ENCODE measurements at places on chromosomes 7 and 10.

DNA sequence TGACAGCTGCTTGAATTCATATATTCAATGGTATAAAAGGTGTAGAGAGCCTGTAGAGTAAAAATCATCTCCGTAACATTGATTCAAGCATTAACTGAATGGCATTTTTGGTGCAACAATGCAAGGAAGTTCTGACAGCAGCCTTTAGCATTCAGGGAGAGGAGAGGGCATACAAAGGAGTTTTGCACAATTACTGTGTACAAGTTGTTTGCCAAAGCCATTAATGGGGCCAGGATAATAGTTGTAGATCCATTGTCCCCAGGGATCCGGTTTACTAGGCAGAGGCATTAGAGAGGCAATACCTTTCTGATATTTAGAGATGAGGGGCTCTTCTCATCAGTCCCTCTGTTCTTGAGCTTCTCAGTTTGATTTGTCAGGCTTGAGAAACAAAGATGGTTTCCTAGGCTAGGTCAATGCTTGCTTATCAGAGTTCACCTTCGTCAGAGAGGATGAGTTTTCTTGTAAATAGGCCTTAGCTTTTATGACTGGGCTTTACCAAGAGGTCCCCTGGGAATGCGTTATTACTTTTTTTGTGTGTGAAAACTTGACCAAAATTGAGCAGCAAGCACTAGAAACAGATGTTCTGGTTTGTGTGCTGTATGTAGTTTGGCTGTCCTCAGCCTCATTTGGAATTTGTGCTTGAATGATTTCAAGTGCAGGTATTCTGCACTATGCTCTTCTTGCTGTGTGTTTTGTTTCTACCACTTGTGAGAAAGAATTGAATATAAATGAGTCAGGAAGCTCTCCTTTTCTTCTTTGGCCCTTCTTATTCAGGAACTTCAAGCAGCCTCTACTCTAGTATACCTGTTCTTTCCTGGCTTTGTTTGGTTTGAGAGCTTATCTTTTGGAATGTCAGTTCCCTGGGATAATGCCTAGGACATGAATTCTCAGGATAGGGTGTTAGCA lies 32.0 kb downstream of the SND1 start:
- no peak for DNase-seq

GRCh38 chr10:78292982-78293865 lies 259.6 kb downstream of the RPS24 start:
- DNase-seq: no peak

DNA sequence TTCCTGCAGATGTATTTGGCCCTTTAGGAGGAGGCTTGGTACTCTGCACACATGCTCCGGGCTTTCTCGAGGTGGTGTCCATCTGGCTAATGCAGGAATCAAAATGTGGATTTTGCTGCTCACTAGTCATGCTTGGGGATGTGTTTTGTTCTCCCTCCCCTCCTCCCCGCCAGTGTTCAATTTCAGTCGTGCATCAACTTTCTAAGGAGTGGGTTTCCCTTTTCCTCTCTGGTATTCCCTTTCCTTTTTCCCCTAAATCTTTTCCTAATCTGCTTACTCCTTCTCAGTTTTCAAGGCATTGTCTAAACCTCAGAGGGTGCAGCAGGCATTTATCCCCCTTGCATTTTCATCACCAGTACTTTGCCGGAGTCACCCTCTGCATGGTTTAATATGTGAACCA lies 201.8 kb downstream of the CCDC3 start:
- no peak for DNase-seq

DNA sequence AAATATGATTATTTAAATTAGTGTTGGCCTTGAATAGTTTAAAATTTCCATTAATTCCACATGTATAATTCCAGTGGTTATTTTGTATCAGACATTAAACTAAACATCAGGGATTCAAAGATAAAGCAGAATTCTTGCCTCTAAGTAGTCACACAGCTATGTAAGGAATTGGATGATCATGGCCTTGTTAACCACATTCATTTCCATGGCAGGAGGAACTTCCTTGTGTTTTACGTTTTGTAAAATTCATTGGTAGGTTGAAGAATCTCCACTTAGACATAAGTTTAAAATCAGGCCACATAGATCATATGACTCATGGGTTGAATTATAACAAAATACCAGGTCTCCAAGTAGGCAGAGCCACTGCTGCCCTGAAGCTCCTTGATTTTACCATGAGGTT lies 289.7 kb downstream of the PLXDC2 start:
- no peak for DNase-seq

All from progenitor cell of endocrine pancreas (in vitro differentiated cells).